ENCODE measurements at places on chromosomes 3 and 15.

GRCh38 chr15:63146684-63147083 is 10.6 kb downstream of the RPS27L start:
- DNase-seq, result no peak

- DNase-seq, result no peak
Measured at GRCh38 chr3:136583823-136584222, 168.4 kb downstream of the STAG1 start.

DNA sequence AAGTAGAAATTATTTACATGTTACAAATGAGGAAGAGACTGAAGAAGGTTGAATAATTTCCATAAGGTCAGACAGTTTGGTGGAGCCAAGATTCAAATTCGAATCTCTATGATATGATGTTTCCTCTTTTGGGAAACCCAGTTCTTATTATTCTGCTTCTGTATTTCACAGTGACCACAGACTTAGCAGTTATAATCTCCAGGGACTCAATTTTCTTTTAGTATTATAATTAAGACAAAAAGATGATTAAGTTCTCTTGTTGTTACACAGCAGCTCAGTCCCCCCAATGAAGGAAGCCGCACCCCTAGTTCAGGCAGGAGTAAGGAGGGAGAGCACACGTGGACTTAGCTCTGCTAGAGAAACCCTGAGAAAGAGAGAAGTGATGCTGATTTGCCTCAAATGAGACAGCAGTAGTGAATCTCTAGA is 130.6 kb downstream of the CCNL1 start:
- DNase-seq, result no peak

- no peak for DNase-seq
Measured at GRCh38 chr3:144521131-144521530, 549.5 kb downstream of the DIPK2A start.

GRCh38 chr3:147654827-147655226 is 245.7 kb downstream of the ZIC1 start:
- no peak for DNase-seq

GRCh38 chr15:66774001-66774814 is 72.2 kb downstream of the SMAD6 start:
- no peak for DNase-seq

DNA sequence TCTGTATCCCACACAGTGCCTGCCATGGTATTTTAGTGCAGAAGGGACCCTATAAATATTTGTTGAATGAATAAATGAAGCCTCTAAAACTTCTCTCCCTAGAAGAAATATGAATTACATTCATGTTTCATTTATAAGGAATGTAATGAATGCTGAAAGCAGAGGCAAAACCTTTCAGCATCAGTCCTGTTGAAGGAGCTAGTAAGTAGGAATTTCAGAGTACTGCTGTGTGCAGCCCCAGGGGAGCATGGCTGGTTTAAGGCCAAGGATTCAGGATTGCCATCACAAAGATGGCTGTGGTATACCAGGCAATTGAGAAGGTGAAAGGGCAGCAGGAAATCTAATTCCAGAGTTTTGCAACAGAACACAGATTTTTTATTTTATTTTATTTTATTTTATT is 1131.4 kb downstream of the IGSF11 start:
- DNase-seq, result no peak

Measured in NCI-H1417 treated with DMSO at 0.1 percent for 48 hours (cell line).